ENCODE measurements at places on chromosomes 6 and 20. TPM values are rescaled to one million over a fixed set of nuclear protein-coding genes. Genes with fewer than 3 reads are reported as not detected.

DNA sequence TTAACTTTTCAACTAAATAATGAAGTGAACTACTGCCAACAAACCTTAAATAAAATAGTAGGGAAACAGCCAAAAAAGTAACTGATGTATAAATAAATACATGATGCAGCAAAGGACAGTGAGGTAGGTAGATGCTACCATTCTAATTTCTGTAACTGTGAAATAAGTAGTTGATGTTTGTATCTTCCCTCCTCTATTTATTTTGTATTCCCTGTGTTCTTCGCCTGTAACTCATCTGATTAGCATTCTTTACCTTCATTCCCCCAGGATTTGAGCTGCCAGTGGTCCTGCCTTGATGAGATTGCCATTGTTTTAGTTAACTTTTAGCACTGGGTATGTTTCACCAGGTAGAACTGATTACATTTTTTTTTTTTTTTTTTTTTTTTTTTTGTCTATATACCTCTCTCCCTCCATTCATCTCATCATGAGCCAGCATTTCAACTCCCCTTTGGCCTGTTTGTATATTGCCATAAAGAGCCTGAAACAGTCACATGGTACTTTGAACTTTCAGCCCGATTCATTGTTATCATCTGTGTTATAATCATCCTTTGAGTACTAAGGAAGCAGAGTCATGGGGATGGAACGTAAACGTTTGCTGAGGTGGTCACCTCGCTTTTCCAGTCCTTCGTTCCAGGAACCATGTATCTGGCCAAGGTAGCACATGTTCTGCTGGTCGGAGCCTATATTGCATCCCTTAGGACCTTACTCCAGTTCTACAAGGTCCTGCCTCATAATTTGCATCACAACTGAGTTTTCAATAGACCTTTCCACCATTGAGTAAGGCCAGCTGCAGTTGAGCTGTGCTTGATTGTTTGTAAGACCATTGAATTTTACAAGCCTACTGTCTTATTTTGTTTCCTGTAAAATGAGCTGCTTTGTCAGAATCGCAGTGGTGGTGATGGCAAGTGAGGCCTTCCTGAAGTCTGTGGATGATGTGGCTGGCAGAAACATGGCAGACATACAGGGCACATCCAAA, 107.6 kb downstream of the JAG1 start:
- DNase-seq, result no peak

The SCAND1 gene
- 51.9 TPM for total RNA-seq

The NKX2-4 gene
- total RNA-seq, result not detected

GRCh38 chr6:148983966-148984365, 237.1 kb downstream of the UST start:
- DNase-seq, result no peak

DNA sequence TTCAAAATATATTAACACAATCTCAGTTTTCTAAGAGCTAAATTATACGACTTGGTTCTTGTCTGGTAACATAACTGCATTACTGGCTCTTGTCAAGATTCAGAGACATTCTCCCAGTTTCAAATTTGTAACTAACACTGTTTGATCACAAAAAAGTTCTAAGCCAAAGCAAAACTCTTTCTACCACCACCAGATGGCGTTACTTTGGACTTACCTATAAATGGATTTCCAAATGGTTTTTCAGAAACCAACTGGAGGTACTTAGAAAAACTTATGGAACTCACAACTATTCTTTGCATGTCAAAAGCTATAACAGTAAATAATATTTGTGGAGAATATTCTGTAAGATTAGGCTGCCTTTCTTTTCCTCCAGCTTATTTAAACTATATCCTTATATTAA, 34.2 kb upstream of the GFRAL start:
- no peak for DNase-seq

Measured in lower lobe of right lung (tissue), 2 donors.